ENCODE measurements at places on chromosomes 4 and X.

DNA sequence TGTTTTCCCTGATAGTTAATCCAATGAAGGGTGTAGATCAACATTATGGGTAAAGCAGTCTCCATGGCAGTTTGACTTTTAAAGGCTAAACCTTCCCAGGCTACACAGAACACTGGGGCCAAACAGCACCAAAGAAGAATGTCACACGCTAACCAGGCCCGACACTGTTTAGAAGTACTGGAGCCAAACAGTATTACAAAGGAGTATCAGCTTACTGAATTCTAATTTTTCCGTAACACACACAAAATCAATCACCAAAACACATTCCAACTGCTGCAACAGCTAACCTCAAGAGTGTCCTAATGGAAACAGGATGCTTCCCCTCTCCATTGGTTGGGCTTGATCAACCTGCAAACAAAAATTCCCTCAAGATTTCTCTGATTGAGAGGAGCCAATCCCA lies 783.5 kb downstream of the PCDH18 start:
- no peak for DNase-seq

- no peak for DNase-seq
These were observed 68.8 kb downstream of the SLC2A9 start for GRCh38 chr4:9952415-9952950.

GRCh38 chr4:117239434-117239833 lies 154.1 kb upstream of the TRAM1L1 start:
- DNase-seq: peak; percentile 58

GRCh38 chr4:109589605-109590004 lies 29.6 kb downstream of the MCUB start:
- DNase-seq: no peak

DNA sequence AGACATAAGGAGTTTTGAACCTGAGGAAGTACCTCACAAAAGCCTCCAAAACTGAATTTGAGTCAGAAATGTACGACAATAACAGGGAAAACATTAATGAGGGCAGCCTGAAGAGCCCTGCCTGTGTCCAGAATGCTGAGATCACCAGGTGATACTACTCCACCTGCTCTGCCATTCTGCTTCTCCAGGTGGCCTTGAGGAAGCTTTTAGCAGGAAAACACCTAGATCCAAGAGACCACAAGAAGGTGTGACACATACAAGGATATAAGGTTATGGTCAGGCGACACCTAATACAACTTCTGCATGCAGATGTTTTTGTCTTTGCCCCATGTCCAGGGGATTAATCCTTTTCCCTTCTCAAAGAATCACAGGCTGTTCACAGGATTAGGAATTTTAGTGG lies 15.3 kb downstream of the SOWAHB start:
- DNase-seq: no peak

GRCh38 chr4:184163813-184164212 lies 53.9 kb downstream of the ENPP6 start:
- no peak for DNase-seq

- DNase-seq: no peak
These were observed 53.5 kb downstream of the SMAD1 start for GRCh38 chr4:145535202-145535601.

DNA sequence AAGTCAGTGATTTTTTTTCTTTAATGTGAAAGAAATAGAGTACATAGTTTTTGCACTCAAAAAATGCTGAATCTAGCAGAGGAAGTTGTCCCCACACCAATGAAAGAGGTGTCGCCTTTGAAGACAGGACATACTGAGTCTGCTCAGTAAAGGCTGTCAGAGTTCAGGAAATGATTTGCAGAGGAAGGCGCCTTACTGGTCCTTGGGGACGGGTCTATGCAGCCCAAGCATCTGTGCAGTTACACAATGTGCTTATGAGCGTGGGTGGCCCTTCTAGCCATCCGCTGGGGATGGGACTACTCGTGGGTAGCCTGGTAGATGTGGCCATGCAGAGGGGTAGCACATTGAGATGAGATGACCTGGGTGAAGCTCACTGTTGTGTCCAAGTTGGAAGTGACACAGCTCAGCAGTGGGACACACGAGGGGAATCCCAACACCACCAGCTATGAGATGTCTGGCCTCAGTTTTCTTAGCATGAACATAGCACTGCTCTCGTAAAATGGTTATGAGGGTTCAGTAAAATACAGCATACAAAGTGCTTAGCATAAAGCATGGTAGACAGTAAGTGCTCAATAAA lies 116.5 kb upstream of the RBPJ start:
- DNase-seq: no peak

DNA sequence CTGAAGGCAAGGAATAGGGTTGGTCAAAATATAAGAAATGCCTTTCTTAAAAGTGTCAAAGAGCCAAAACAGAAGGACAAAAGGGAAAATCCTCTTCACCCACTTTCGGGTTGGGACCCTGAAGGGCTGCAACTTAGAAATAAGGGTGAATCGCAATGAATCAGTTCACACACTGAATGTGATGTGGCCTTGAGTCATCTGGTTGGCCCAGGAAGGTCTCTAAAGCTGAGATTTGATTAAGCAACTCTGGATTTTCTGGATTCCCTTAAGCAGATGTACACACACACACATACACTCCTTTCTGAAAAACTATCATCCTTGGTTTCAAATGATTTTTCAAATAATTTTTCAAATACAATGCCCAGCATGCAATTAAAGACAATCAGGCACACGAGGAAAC lies 13.1 kb downstream of the TAB3 start:
- DNase-seq: no peak

GRCh38 chrX:18769812-18770573 lies 62.5 kb downstream of the PPEF1 start:
- DNase-seq: no peak

GRCh38 chr4:41177016-41177415 lies 37.3 kb downstream of the APBB2 start:
- DNase-seq: no peak

DNA sequence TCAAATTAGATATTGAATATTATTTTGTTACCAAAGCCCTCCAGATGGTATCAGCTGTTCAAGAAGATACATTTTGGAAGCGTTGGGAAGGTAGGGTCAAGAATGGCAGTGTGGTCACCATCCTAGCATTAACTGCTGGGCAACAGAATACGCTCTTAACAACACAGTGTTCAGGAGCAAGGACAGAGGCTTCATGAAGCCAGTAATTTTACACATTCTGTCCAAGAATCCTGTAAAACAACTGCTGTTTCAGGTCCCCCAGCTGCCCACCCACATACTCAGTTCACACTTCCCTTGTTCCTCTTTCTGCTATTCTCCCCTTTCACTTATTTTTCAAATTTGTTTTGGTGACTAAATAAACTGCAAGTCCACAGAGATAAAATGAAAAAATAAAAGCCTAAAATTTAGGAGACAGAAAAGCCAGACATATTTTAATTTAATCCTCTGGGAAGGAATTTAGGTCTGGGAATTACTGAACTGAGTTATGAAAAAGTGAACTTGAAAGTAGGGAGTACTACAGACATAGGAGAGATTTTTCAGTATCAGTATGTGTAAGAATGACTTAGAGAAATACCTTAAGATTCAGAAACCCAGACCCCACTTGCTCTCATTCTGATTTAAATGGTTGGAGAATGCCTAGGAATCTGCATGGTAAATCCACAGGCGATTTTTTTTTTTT lies 406.7 kb downstream of the MAPK10 start:
- no peak for DNase-seq

DNA sequence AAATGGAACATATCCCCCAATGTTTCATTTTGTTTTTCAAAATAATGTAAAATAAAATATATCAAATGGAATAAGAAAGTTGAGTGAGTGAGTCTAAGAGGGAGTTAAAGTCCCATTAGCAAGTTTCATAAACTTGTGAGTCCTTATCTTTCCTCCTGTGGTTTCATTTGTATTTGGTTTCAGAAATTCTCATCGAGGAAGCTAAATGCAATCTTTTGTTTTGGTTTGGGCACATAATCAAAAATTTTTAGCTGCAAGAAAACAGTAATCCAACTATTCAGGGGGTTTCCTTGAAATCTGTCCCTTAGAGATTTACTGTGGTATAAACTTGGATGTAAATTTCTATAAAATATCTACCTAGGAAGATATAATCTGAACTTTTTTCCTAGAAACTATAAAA lies 124.2 kb downstream of the CAMK2D start:
- no peak for DNase-seq

- no peak for DNase-seq
These were observed 139.9 kb upstream of the SLC4A4 start for GRCh38 chr4:71198958-71199357.

- DNase-seq: no peak
These were observed 172.8 kb downstream of the SCFD2 start for GRCh38 chr4:53193111-53193510.

DNA sequence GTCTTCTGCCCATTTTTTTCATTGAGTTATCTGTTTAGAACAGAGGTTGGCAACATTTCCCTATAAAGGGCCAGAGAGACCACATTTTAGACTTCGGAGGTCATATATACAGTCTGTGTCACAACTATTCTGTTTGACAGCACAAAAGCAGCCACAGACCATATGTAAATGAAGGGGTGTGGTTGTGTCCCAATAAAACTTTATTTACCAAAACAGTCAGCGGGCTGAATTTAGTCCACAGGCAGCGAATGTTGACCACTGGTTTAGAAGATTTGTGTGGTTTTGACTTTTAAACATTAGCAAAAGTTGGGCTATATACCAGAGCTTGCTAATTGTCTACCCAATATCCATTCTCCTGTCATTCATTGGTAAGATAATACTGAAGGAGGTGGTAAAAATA lies 150.8 kb downstream of the AMELX start:
- no peak for DNase-seq

- DNase-seq: no peak
These were observed 61.2 kb downstream of the CDS1 start for GRCh38 chr4:84644087-84644486.

DNA sequence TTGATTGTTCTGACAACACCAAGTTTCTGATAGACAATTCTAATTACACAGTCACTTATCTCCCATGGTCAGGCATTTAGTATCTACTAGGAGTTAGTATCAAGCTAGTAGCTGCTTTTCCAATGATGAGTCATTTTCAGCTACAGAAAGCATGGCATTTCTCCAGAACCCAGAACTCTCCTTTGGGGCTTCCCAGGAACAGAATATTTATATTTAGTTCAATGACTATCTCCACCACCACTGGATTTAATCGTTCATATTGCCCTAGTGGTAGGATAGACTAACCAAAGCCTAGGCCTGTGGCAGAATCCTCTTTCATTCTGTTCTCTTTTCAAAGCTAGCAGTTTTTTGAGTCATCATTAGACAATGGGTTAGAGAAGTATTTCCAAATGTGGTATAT lies 569.4 kb downstream of the GABRG1 start:
- DNase-seq: no peak

DNA sequence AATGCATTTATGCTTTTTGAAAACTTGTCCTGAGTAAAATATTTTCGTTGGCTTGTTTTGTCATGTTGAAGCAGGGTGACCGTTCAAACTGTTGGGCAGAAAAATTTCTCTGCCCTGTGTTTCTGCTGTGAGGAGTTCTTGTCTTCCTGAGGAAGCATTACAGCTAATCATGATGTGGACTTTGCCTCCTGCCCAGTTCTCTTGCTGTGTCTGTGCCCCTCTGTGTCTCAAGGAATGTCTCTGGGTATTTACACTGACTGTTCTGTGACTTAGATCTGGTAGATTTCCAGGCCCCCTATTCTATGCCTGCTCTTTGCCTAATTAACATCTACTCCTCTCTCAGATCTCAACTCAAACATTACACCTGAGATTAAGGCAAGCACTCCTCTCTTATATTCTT lies 30.4 kb upstream of the RPL34 start:
- DNase-seq: no peak

DNA sequence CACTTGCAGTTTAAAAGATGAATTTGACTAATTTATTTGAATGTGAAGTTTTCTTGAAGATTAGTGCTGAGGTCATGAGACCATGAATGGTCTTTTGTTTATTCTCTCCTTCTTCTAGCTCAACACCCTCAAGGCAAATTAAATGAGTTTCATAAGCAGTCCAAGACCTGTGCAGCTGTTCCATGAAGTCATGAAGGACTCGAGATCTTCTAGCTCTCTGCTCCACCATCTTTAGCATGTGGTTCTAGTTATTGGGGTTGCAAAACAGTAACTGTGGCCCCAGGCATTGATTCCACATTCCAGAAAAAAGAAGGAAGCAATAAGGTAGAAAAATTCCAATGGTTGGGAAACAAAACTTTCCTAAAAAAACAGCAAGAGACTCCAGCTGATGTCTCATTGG lies 84.2 kb upstream of the HS3ST1 start:
- DNase-seq: no peak

DNA sequence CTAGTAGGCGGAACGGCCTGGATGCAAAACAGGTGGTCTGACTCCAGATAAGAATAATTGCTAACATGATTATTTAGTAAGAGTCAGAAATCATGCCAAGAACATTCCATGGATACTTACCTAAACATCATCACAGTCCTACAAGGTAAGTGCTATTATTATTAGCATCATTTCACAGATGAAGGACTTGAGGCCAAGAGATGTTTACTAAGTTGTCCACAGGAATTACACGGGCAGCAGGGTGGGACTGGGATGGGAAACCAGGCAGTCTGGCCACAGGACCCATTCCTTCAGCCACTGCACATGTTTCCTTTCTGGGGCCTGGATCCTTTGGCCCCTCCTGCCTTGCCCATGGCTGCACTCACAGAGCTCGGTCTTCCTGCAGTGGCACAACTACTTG lies 48.3 kb downstream of the ANAPC4 start:
- no peak for DNase-seq

DNA sequence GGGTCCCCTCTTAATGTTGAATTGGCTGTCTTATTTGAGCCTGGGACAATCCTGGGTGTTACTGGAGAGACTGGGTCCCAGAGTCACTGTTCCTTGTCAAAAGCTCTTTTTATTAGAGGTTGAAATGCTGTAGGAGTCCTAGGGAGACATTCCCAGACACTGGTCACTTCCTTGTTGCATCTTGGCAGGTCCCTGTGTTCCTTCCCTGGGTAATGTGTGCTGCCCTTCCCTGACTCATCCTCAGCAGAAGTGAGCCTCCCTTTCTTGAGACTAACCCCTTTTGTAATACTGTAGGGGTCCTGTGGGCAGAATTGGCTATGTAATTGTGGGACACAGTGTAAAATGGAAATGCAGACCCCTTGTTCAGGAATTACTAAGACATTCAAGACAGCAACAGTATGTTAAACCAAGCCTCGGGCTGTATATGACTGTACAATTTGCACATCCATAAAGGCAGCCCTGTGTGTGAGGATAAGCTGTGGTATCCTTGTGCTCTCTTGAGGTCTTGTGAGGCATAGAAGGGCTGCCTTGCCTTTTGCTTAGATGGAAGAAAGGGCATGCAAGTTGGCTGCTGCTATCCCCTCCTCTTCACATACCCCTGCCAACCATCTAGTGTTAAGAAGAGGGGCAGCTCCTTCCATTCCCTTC lies 53.5 kb downstream of the DCLK2 start:
- DNase-seq: no peak

- DNase-seq: no peak
These were observed 18.8 kb downstream of the SPACA5 start for GRCh38 chrX:48025561-48025960.

GRCh38 chrX:39729981-39730661 lies 367.6 kb downstream of the BCOR start:
- no peak for DNase-seq

Data from ascending aorta (tissue), 2 donors.